A673 (cell line): ENCODE measurements at places on chromosomes 3 and 15. TPM values are rescaled to one million over a fixed set of nuclear protein-coding genes. Genes with fewer than 3 reads are reported as not detected.

ZPLD1 gene
- total RNA-seq, result 0.17 TPM in 1 of 2 replicates, not detected in the other

DUOXA1 gene
- 0.95 and 1.1 TPM in 2 replicates for total RNA-seq

SNX22 gene
- total RNA-seq, result 2.6 and 2.7 TPM in 2 replicates

DNA sequence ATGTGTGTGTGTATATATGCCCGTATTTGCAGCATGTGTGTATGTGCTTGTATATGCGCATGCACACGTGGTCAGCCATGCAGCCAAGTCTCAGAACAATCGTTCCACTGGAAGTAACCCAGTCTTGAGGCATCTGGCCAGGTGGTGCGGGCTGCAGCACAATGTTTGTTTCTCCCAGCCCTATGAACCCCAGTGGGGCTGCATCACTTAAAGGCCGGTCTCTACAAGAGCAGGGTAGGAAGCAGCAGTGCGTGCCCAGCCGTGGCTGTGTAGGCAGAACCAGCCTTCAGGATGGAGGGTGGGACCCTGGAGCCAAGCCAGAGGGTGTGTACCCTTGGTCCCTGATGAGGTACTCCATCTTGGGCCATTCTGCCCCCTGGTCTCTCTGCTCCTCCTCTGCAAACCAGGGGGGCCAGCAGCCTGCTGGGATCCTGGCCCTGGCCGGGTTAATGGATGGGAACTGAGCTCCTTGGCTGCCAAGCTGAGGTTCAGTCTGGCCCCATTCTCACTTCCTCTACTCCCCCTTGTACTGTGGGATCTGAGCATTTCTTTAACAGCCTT lies 11.8 kb downstream of the KLF13 start:
- no peak overlapping the region for H3K4me3 ChIP-seq
- H3K27ac ChIP-seq, result peak overlapping the region; percentile 57
- H3K36me3 ChIP-seq, result no peaks in the 10 kb centered on the region
- no peaks in the 10 kb centered on the region for H3K27me3 ChIP-seq
- DNase-seq, result no peak
